Sigmoid colon (tissue), 7 donors: ENCODE measurements at places on chromosomes 2 and 18. TPM values are rescaled to one million over a fixed set of nuclear protein-coding genes. Genes with fewer than 3 reads are reported as not detected.

CTNNA2 gene
- 8.6 TPM for total RNA-seq

C2orf81 gene
- total RNA-seq = not detected

WDR43 gene
- 45.3 TPM for total RNA-seq

GCG gene
- total RNA-seq = not detected

MC5R gene
- not detected for total RNA-seq

REG3A gene
- not detected for total RNA-seq

STAT4 gene
- 0.68 TPM for total RNA-seq

MEP1B gene
- not detected for total RNA-seq

DNA sequence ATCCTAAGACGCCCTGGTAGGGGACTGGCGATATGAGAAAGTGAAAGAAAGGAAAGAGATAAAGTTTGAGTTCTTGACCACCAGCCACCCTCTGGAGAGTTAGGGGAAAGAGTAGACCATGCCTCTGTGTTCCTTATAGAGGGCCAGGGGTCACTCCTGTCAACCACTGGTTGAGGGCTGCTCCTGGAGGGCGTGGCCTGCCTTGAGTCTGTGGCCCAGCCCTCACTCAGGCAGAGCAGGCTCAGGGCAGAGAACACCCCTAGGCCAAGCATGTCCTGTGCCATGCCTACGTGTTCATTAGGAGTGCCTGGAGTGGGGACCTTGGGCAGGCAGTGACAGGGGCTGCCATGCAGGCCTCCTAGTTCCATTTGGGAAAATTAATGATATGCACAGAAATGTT lies 161.1 kb upstream of the EPB41L3 start:
- no peaks in the 10 kb centered on the region for H3K36me3 ChIP-seq
- no peak overlapping the region for H3K4me3 ChIP-seq
- H3K4me1 ChIP-seq = no peaks in the 10 kb centered on the region
- H3K27ac ChIP-seq = no peak overlapping the region
- no peak for DNase-seq

DNA sequence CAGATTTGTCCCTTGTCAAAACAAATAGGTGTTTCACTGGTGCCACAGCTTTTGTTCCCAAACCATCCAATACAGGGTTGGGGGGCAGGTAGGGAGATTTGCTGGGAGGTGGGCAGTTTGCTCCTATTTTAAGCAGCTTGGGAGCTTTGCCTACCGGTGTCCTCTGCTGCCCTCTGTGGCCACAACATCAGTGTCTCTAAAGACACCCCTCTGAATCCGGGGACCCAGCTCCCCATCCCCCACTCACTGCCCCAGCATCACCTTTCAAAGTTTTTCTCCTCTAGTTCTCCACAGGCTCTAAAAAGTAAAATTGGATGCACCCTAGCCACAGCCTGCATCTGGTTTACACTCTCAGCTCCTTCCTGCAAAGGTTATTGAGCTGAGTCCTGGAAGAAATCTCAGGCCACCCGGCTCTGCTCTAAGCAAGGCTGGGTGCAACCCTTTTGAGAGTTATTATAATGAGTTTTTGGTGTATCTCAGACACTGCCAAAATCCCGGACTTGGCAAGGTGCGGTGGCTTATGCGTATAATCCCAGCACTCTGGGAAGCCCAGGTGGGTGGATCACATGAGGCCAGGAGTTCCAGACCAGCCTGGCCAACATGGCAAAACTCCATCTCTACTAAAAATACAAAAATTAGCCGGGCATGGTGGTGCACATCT lies 2.9 kb upstream of the EPAS1 start:
- DNase-seq = no peak
- H3K36me3 ChIP-seq = no peaks in the 10 kb centered on the region
- H3K27me3 ChIP-seq = no peaks in the 10 kb centered on the region
- no peak overlapping the region for H3K27ac ChIP-seq

- peak overlapping the region; percentile 7 for H3K4me3 ChIP-seq
- H3K4me1 ChIP-seq = peaks cover 81% of the 10 kb centered on the region
- no peaks in the 10 kb centered on the region for H3K27me3 ChIP-seq
- H3K27ac ChIP-seq = peak overlapping the region; percentile 91
These were observed 5.7 kb downstream of the RAMP1 start for GRCh38 chr2:237864940-237865622.

DNA sequence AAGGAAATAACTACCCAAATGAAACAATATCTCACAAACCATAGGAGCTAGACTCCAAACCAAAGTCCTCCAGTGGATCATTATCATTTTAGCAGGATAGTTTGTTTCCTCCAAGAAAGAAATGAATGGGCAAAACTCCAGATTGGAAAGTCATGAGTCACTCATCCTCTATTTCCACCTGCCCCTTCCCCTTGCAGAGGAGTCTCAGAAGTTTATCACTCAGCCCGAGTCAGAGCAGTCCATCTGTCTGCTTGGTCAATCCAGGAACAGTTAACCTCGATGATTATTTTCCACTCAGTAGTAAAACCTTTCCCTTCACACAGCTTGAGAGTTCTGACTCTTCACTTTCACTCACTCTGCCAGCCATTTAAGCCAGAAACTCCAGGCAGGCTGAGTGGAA lies 462.2 kb downstream of the BCL11A start:
- H3K4me1 ChIP-seq = no peaks in the 10 kb centered on the region
- H3K4me3 ChIP-seq = no peak overlapping the region
- no peaks in the 10 kb centered on the region for H3K27me3 ChIP-seq
- no peaks in the 10 kb centered on the region for H3K36me3 ChIP-seq
- DNase-seq = no peak
- no peak overlapping the region for H3K27ac ChIP-seq

- no peak overlapping the region for H3K4me3 ChIP-seq
- no peaks in the 10 kb centered on the region for H3K27me3 ChIP-seq
- H3K36me3 ChIP-seq = peaks cover 4% of the 10 kb centered on the region
- H3K4me1 ChIP-seq = no peaks in the 10 kb centered on the region
- no peak for DNase-seq
These were observed 69.1 kb upstream of the NFATC1 start for GRCh38 chr18:79326413-79327198.

GRCh38 chr2:209426432-209426831 lies 2.6 kb downstream of the MAP2 start:
- no peaks in the 10 kb centered on the region for H3K27me3 ChIP-seq
- no peak for DNase-seq
- H3K4me1 ChIP-seq = peaks cover 17% of the 10 kb centered on the region
- no peaks in the 10 kb centered on the region for H3K36me3 ChIP-seq
- no peak overlapping the region for H3K4me3 ChIP-seq

GRCh38 chr2:126776255-126776654 lies 120.3 kb downstream of the GYPC start:
- no peaks in the 10 kb centered on the region for H3K4me1 ChIP-seq
- H3K27me3 ChIP-seq = no peaks in the 10 kb centered on the region
- no peak overlapping the region for H3K27ac ChIP-seq
- no peak for DNase-seq

DNA sequence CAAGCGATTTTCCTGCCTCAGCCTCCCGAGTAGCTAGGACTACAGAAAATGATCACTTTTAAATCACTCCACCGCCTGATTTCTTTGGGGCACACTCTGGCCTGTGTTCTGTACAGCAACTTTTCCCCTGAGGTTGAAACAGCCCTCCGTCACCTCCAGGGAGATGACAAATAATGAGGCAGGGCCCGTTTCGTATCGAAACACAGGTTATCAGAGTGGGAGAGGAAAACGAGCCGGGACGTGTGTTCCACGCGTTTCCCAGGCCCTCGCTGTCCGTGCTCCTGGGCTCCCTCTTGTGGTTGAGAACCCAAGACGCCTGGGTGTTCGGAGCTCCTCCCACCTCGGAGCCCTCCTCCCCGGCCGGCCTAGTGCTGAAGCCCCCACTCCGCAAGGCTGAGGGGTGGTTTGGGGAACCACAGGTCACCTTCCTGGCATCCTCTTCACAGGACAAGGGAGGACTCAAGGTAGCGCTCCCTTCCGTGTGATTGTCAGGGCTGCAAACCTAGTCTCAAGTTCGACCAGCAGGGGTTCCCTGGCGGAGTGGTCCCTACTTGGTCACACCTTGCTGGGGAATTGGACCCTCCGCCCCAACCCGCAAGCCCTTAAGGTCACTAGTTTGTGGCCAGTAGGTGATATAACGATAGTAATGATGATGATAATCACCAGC lies 12.8 kb downstream of the ATP6V1B1 start:
- peak; percentile 88 for DNase-seq
- no peaks in the 10 kb centered on the region for H3K27me3 ChIP-seq
- H3K36me3 ChIP-seq = no peaks in the 10 kb centered on the region
- no peak overlapping the region for H3K27ac ChIP-seq

GRCh38 chr2:33859176-33859575 lies 260.1 kb upstream of the FAM98A start:
- DNase-seq = no peak
- H3K27me3 ChIP-seq = no peaks in the 10 kb centered on the region
- H3K36me3 ChIP-seq = no peaks in the 10 kb centered on the region
- H3K4me1 ChIP-seq = no peaks in the 10 kb centered on the region

DNA sequence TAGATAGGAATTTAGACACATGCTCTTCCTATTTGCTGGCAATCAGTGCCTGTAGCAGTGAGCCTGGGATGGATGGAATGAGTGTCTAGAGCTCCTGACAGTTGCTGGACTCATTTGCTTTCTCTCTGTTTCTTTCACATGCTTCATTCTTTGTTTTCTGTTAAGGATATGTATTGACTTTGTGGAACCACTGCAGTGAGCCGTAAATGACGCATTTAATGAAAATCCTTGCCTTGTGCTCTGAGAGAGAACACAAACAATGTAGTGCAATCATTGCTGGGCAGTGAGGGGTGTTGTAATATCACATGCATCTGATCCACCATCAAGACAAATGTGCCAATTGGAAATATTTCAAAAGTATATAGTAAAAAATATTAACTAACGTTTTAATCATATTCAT lies 25.2 kb upstream of the CDH20 start:
- H3K27me3 ChIP-seq = no peaks in the 10 kb centered on the region
- H3K27ac ChIP-seq = no peak overlapping the region
- H3K4me3 ChIP-seq = no peak overlapping the region
- no peaks in the 10 kb centered on the region for H3K4me1 ChIP-seq
- DNase-seq = no peak

DNA sequence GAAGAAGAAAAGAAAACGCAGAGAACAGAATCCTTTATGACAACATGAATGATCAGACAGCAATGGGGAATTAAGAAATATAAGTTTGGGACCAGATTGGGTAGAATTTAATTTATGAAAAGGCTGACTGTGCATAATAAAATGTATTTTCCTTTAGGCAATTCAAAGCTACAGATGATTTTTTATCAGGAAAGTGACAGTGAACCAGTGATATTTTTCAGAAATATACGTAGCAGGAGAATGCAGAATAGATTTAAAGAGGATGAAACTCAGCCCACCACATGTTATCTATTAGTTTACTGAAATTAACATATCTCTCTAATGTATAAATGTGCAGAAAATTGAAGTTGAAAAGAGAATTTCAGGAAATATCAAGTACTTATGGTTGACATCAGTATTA lies 110.0 kb downstream of the SCN2A start:
- no peak overlapping the region for H3K4me3 ChIP-seq
- no peaks in the 10 kb centered on the region for H3K36me3 ChIP-seq
- no peaks in the 10 kb centered on the region for H3K27me3 ChIP-seq
- no peak for DNase-seq
- no peak overlapping the region for H3K27ac ChIP-seq

- DNase-seq = no peak
- no peaks in the 10 kb centered on the region for H3K4me1 ChIP-seq
- H3K27ac ChIP-seq = no peak overlapping the region
- no peak overlapping the region for H3K4me3 ChIP-seq
- no peaks in the 10 kb centered on the region for H3K36me3 ChIP-seq
These were observed 1752.4 kb upstream of the CELF4 start for GRCh38 chr18:39318008-39318407.

DNA sequence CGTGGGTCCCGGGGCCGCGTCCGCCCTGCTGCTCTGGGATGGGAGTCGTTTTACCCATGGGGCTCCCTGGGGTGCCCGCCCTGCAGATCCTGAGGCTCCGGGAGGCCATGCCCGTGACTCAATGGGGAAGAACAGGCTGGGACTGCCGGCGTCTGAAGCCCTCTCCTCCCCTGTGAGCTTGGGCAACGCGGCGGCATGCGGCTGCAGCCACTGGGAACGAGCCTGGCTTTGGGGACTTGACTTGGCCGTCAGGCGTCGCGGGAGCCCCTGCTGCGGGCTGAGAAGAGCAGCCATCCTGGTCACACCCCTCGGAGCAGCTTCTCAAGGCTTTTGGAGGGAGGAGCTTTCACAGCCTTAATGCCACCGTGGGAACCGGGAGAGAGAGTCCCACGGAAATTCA lies 126.9 kb upstream of the CTDP1 start:
- no peak overlapping the region for H3K4me3 ChIP-seq
- H3K27me3 ChIP-seq = no peaks in the 10 kb centered on the region
- no peaks in the 10 kb centered on the region for H3K36me3 ChIP-seq
- H3K27ac ChIP-seq = no peak overlapping the region
- no peaks in the 10 kb centered on the region for H3K4me1 ChIP-seq

DNA sequence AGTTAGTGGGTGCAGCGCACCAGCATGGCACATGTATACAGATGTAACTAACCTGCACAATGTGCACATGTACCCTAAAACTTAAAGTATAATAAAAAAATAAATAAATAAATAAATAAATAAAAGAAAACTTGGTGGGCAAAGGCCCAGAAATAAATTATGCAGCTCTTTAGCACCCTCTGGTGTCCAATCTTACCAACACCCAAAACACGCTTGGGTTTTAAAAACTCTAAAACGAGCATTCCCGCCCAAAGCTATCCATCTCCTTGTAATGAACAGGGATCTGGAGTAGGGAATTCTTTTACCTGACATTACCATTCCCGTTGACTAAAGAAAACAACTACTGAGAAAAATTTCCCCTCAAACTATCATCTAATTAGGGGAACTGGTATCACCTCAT lies 2005.9 kb upstream of the CELF4 start:
- no peaks in the 10 kb centered on the region for H3K36me3 ChIP-seq
- H3K27ac ChIP-seq = no peak overlapping the region
- H3K4me1 ChIP-seq = peaks cover 9% of the 10 kb centered on the region

GRCh38 chr2:181523756-181524155 lies 66.6 kb downstream of the ITGA4 start:
- H3K4me3 ChIP-seq = no peak overlapping the region
- no peaks in the 10 kb centered on the region for H3K27me3 ChIP-seq
- H3K4me1 ChIP-seq = no peaks in the 10 kb centered on the region
- no peak for DNase-seq
- H3K27ac ChIP-seq = no peak overlapping the region

GRCh38 chr2:9288681-9289338 lies 82.2 kb downstream of the ASAP2 start:
- peaks cover 30% of the 10 kb centered on the region for H3K4me1 ChIP-seq
- DNase-seq = no peak

DNA sequence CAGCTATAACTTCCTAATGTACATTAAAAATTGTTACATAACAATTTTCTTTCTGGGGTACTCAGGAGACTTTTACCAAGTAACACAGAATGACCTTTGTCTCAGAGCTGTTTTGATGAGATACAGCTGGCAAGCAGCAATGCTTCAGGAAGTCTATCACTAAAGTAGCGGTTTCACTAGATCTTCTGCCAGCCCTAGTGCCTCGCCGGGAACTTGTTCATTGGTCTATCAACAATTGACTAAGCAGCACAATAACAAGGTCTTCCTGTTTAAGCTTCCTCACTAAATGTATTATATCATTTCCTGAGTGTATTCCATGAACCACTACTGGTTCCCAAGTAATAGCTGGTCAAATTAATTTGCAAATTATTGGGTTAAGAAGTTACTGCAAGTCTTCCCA lies 69.2 kb downstream of the TRIP12 start:
- H3K4me3 ChIP-seq = no peak overlapping the region
- DNase-seq = no peak
- no peak overlapping the region for H3K27ac ChIP-seq

- H3K27me3 ChIP-seq = no peaks in the 10 kb centered on the region
- H3K27ac ChIP-seq = no peak overlapping the region
These were observed 240.9 kb upstream of the ZNF521 start for GRCh38 chr18:25592804-25593360.
